Endothelial cell of umbilical vein (primary cell): ENCODE measurements at places on chromosomes 3 and 15.

- DNase-seq, result peak; percentile 21
Measured at GRCh38 chr3:68919000-68919399, 13.3 kb downstream of the TAFA4 start.

DNA sequence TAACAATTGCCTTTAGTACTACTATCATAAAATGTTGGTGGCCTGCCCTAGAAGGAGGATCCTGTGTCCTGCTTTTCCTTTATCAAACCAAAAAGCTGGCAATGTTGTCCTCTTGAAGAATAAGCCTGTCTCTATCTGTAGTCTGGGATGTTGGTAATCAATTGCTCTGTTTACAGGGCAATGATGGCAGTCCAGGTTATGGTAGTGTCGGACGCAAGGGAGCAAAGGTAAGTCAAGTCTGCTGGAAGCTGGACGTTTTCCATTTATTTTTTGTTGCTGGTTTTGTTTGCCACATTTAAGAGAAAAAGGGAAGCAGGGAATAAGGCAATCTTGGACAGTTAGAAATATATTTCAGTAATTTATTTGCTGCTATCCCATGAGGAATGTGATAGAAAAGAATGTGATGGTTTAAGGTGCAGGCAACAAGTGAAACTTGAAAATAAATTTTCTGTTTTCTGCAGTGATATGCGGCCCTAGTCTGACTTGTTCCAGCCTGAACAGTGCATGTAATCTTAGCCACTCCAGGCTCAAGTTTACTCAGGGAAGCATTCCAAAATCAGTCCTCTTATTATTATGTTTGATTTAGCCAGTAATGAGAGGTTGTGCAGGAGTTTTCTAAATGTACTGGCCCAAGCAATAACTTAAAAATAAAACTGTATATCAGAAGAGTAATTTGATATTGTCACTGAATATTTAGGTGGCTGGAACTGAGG lies 110.3 kb downstream of the COL6A6 start:
- DNase-seq, result no peak

GRCh38 chr3:134253475-134254226 lies 3.0 kb upstream of the RYK start:
- DNase-seq, result no peak

- no peak for DNase-seq
Measured at GRCh38 chr3:144424606-144425005, 453.0 kb downstream of the DIPK2A start.

DNA sequence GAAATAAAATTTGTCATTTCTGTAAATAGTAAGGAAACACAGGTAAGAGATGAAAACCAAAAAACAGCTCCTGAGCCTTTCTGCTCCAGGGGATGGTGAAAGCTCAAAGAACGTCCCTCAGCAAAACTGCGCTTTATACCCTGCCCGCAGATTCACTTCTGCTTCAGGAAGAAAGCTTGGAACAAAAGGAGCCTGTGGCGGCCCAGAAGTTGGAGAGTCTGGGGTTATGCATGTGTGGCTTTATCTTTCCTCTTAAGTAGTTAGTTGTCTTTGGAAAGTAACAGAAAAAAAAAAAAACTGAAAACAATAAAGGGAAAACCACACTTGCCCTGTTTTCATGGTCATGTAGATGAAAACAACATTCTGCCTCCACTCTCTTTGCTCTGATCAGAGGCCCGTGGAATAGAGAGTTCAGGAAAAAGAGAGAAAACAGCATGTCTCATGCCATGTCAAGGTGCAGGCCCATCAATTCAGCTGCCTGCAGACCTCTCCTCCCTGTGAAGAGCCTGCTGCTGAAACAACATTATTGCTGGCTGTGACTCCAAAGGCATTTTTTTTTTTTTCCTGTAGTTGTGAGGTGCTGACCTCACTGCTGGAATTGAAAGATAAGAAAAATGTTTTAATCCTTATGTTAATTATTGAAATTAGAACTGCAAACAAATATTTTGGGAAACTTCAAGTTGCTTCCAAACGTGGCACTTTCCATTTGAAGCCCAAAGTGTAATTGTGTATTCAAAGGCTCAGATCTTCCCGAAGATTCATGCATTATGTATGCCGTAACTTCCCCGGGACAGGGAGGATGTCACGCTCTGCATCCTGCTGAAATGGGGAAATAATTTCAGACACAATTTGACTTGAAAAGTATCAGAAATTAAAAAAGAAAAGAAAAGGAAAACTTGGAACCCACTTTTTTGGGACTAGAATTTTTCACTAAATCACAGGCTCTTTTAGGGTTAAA lies 108.4 kb upstream of the ZNF385D start:
- peak; percentile 14 for DNase-seq

DNA sequence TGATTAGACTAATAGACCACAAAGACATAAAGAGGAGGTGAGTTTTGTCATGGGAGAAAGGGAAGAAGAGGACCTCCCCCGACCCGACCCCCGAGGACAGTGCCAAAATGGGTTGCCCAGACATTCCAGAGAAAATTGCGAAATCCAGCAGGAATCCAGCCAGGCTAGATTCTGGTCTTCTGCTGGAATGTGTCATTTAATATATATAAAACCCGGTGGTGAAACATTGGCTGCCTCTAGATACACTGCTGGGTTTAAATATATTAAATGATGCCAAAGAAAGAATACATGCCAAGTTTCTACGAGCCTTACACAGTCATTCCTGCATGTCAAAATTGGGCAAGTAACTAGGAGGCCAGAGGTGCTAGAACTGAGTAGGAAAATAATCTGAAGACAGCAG lies 45.3 kb upstream of the SPESP1 start:
- DNase-seq, result no peak

GRCh38 chr15:43204016-43204901 lies 16.6 kb downstream of the EPB42 start:
- peak; percentile 67 for DNase-seq

GRCh38 chr3:103410231-103410630 lies 975.4 kb downstream of the ZPLD1 start:
- no peak for DNase-seq

DNA sequence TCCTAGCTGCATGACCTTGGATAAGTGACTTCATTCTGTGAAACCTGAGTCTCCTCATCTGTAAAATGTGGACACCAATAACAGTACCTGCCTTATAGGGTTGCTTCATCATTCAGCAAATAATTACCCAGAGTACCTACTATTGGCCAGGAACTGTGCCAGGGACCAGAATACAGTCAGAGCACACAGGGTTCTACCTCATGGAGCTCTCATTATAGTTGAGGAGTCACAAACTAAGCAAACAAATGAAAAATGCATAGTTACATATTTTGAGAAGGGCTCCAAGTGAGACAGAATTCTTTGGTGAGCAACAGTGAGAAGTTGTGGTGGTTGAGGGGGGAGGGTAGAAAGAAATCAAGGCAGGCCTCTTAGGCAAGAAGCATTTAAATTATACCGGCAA lies 308.6 kb upstream of the WNT5A start:
- no peak for DNase-seq

- no peak for DNase-seq
Measured at GRCh38 chr3:144480416-144480919, 508.8 kb downstream of the DIPK2A start.

DNA sequence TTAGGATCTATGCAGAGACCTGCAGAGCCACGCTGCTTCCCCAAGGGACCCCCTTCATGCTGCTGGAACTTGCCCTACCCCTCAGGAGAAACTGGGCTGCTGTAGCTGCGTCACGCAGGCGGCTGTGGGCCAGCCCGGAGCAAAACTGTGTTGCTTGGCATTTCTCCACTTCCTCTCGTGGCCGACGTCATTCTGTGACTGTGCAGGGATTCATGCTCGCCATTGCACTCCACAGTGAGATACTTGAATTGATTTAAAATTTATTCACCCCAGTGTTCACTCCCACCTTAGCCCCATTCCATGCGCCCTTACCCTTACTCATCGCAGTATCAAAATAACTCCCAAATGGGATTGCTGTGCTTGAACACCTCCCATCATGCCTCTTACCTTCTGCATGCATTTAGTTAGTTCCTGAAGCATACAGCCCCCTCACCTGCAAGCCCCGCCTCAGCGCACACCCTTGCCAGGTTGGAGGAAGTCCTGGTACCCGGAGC lies 45.7 kb downstream of the TMEM44 start:
- DNase-seq, result peak; percentile 85

GRCh38 chr15:58522865-58523264 lies 91.1 kb downstream of the LIPC start:
- DNase-seq, result no peak

DNA sequence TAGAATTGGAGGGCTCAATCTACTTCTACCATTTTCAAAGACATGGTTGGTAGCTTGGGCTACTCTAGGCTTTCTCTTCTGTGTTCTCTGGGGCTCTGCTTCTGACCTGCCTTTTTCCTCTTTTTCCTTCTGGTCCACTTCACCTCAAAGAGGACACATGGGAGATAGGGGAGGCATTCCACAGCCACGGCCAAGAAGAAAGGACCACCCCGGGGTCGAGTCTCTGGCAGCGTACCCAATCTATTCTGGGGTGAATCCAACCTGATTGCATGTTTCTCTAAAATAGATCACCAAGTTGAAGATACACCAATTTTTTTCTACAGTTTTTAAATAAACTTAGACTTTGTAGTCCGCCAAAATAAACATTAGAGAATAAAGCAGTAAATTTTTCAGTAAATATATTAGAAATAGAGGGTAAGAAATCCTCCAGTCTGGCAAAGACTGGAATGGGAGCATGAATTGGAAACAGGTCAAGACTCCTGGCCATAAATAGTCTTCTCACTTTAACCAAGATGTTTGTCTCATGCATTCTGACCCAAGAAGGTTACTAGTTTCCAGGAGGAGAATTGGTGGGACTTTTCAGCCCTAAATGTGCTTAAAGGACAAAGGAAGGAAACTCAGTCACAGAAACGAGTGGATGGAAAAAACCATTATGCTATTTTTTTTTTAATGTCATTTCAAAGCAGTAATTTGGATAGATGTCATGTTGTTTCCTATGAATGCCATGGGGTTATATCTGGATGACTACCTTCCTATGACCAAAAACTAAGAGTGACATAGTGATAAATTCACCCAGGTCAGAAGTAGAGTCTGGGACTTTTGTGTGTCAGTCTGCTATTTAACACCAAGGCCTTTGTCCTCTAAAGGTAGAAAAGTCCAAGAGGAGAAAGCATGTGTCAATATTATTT lies 71.3 kb upstream of the PHLDB2 start:
- no peak for DNase-seq

GRCh38 chr3:13878281-13879101 lies 1.4 kb downstream of the WNT7A start:
- no peak for DNase-seq
